ENCODE measurements at places on chromosomes 16 and 17.

GRCh38 chr17:38511150-38512108, 83.2 kb downstream of the ARHGAP23 start:
- DNase-seq = no peak

GRCh38 chr16:49354101-49354500, 19.5 kb upstream of the C16orf78 start:
- no peak for DNase-seq

DNA sequence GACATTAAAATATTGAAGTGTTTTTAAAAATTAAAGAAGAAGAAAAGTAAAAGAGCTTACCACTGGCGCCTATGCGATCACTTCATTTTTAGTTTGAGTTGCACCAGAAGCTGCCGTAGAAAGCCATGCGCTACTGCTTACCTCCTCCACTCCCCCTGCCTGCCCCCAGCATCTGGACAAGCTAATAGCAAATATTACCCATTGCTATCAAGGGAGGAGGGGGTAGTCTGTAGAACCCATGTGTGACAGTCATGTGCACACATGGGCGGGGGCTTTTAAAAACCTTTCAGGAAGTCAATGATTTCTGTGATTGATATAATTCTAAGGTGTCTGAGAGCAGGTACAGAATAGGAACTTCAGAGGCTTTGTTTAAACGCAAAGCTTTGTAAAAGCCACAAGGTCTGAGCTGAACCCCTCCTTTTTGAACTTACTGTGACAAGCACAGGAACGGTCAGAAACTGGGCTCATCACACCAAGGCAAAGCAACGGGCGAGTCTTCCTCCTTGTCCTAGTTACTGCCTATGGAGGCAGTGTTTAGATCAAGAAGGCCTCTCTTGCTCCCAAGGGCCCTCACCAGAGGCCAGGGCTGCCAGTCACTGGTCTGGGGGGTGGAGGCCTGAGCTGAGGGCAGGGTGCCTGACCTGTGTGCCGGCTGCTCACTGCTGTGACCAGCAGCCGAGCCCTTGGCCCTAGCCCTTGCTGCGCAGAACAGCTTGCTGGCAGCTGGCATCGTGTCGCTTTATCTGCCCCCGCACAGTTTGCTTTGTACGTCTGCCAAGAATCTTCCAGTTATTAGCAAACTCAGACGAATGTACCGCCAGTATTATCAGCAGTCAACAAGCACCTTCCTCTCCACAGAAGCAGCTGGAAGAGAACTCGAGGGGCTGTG, 15.0 kb downstream of the GINS2 start:
- DNase-seq = no peak

DNA sequence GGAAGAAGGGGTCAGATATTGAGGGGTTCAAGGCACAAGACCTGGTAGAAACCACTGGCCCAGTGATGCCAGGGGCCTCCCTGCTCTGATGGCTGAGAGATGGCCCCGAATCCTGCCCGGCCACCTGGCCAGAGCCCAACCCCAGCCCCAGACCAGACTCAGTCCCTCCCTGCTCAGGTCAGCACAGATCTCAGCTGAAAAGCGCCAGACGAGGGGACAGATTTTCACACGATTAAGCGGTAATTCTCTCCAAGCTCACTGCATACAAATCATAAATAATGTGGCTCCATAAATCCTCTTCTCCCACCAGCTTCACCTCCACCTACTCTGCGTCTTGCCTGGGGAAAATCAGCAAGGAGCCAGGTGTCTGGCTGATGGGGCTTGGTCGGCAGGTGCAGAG, 57.1 kb downstream of the ENGASE start:
- no peak for DNase-seq

DNA sequence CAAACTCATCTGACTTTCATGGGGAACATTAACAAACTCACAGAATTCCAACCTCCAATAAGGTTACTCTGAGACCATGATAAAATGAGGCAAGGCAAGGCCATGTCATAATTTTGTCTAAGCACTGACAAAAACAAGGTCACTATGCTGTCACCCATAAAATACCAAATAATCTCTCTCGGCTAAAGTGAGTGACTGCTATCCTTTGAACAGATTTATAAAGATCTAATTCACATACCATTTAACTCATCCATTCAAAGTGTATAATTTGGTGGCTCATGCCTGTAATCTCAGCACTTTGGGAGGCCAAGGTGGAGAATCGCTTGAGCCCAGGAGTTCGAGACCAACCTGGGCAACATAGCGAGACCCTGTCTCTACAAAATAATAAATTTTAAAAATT, 20.6 kb upstream of the CA4 start:
- DNase-seq = no peak

- peak; percentile 59 for DNase-seq
These were observed 8.0 kb downstream of the FLYWCH1 start for GRCh38 chr16:2919511-2920255.

DNA sequence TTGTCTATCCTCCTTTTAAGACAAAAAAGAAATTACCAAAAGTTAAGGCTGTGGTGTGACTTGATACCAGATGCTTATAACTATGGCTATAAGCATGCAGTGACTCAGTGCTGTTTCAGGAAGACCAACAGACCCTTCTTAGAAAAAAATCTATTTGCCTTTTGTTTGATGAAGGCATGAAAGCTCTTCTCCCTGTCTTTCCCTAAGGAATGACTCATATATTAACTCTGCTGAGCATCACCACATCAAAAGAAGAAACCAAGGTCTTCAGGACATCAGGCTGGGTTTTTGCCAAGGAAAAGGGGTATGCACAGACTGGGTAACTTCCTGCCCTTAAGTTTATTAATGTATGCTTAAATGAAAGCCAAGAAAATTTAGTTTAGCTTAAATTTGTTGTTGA, 47.1 kb downstream of the VMP1 start:
- DNase-seq = peak; percentile 19

DNA sequence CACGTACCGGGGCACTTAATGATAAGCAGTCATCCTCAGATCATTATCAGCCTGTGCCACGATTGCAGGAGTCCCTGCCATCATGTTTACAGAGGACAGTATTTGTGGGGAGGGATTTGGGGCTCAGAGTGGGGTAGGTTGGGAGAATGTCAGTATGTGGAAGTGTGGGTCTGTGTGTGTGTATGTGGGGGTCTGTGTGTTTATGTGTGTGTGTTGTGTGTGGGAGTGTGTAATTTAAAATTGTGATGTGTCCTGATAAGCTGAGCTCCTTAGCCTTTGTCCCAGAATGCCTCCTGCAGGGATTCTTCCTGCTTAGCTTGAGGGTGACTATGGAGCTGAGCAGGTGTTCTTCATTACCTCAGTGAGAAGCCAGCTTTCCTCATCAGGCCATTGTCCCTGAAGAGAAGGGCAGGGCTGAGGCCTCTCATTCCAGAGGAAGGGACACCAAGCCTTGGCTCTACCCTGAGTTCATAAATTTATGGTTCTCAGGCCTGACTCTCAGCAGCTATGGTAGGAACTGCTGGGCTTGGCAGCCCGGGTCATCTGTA, 13.5 kb upstream of the EFCAB13 start:
- DNase-seq = no peak

- peak; percentile 32 for DNase-seq
These were observed at the start of gene RAMP2 for GRCh38 chr17:42760652-42761581. Gene RAMP2, plus strand, starts transcription at chr17:42761227. Its CDS starts 35 bp downstream, at chr17:42761262.

DNA sequence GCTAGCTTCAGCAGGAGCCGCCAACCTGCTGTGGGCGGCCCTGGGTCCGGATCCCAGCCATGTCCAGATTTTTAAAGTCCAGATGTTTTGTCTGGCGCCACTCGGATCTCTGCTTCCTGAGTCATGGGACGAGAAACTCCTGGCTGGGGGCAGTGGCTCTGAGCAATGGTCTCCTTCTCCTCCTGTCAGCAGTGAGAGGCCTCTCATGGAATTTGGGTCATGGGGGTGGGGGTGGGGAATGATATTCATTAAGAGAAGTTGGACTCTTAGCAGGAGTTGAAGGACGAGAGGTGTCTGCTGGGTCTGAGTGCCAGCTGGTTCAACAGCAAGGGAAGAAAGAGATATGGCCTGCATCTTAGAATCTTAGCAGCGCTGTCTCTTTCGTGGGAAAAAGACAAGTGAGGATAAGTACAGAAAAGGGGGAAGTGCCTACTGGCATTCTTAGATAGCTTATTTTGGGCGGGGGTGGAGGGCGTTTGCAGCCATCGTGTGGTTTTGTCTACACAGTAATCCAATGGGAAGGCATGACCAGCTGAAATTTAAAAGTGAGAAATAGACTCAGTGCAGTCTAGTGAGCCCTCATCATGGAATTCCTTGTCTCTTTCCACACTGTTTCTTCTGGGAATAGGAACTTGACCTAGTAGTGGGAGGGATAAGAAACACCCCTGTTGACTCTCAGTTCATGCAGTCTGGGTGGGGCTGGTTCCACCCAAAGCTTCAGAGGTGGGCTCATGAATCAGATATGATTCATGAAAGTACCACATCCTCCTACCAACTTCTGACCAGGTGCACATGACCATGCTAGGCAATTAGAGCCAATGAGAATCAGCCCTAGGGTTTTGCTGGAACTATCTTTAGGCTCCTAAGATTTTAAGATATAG, 80.5 kb downstream of the MYH13 start:
- no peak for DNase-seq

DNA sequence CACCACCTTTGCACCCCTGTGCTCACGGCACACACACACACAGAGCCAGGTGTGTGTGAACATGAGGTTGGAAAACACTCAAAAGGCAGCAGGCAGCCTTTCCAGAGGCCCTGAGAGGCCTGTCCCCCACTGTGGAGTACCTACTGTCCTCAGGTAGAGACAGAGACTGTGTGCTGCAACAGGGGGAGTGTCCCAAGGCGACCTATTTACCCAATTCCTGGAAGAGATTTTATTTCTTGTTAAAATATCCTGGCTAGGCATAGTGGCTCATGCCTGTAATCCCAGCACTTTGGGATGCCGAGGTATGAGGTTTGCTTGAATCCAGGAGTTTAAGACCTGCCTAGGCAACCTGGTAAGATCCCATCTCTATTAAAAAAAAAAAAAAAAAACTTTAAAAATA, 108.5 kb downstream of the COPRS start:
- DNase-seq = no peak

GRCh38 chr17:78127239-78127887, 1.2 kb downstream of the TMC6 start:
- DNase-seq = peak; percentile 75

- DNase-seq = no peak
These were observed 8.3 kb downstream of the NKIRAS2 start for GRCh38 chr17:42027961-42028790.

DNA sequence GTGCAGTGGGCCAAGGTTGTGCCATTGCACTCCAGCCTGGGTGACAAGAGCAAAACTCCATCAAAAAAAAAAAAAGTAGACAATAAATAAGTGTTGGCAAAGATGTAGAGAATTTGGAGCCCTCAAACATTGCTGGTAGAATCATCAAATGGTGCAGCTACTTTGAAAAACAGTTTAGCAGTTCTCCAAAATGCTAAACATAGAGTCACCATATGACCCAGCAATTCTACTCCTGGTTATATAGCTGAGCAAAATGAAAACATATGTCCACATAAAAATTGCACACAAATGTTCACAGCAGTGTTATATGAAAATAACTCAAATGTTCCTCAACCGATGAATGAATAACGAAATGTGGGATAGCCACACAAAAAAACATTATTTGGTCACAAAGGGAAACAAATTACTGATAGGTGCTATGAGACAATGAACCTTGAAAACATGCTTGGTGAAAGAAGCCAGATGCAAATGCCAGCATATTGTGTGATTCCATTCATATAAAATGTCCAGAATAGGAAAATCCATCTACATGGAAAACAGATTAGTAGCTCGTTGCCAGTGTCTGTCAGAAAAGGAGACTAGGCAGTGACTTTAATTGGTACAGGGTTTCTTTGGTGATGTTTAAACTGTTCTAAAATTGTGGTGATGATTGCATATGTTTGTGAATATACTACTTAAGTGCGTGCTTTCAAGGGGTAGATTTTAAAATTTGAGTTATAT, 12.7 kb upstream of the RABEP1 start:
- DNase-seq = no peak

DNA sequence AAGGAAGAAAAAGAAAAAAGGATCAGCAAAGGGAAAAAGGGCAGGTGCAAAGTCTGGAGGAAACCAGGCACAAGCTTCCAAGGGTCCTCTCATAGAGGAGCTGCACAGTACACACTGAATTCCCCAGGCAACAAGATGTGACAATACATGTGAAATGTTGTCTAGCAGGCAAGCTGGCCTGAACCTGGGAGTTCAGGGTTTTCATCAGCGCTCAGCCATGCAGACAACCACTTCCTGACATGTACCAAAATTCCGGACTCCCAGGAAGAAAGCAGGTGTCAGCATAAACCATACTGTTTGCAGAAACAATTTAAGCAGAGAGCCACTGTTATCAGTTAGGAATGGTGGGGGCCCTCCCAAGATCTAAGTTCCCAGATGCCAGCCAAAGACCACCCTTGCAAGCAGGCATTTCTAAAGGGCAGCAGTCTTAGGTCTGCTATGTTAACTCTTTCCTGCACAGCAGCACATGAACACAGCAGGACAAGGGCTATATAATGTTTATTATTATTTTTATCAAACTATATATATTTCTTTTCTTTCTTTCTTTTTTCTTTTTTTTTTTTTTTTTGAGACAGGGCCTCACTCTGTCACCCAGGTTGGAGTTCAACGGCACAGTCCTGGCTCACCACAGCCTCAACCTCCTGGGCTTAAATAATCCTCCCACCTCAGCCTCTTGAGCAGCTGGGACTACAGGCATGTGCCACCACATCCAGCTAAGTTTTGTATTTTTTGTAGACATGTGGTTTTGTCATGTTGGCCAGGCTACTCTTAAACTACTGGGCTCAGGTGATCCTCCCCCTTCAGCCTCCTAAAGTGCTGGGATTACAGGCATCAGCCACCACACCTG, 10.1 kb downstream of the TK2 start:
- DNase-seq = no peak

DNA sequence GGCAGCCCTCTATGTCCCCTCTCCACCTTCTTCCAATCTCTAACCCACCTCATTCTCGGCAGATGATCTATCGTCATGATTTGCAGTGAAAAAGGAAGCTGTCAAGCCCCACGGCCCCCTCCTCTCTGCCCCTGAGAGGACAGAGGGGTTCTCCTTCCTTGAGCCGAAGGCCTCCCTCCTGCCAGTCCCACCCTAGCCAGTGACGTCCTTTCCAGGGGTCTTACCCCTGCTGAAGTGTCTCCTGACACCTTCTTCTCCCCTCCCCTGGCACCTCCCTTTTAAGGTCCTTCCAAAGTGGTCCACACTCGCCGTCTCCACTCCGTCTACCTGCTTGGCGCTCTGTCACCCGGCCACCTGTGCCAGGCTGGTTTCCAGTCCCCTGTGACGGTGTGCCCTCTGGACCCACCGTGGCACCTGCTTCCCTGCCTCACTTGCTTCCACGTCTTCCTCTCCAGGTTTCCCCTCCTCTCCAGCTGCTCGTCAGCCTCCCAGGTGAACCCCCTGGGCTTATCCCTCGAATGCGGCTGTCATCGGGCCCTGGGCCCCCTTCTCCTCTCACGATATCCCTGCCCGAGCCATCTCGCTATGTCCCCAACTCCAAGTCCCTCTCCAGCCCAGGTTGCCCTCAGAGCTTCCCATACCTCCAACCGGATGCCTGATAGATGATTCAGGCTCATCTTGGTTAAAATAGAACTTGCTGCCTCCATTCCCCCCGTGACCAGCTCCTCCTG, 5.7 kb downstream of the CCDC102A start:
- no peak for DNase-seq

DNA sequence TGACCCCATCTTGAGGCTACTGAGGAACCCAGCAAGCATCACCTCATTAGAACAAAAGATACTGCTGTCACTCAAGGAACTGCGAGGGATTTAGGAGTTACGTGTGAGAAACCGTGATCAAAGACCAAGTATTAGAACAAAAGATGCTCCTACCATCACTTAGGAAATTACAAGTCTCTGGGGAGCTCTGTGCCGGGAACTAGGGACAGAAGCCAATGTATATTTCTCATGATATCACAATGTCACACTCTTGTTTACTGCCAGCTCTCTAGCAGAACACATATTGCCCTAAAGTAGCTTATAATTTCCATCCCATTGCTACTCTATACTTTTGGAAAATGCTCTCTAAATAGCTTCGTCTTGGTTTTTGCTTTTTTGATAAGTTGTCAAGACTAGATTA, 214.5 kb downstream of the HS3ST3A1 start:
- DNase-seq = no peak
